Posterior vena cava (tissue), 2 donors: ENCODE measurements at places on chromosomes 12 and 14. TPM values are rescaled to one million over a fixed set of nuclear protein-coding genes. Genes with fewer than 3 reads are reported as not detected.

Gene VRTN
- total RNA-seq: not detected

Gene ABCC9
- 75.4 TPM for total RNA-seq

Gene ITGA7
- total RNA-seq: 497 TPM

Gene MSI1
- 1.0 TPM for total RNA-seq

Gene SERPINA10
- not detected for total RNA-seq

Gene GPR65
- total RNA-seq: 2.0 TPM

Gene PTHLH
- total RNA-seq: 1.8 TPM

DNA sequence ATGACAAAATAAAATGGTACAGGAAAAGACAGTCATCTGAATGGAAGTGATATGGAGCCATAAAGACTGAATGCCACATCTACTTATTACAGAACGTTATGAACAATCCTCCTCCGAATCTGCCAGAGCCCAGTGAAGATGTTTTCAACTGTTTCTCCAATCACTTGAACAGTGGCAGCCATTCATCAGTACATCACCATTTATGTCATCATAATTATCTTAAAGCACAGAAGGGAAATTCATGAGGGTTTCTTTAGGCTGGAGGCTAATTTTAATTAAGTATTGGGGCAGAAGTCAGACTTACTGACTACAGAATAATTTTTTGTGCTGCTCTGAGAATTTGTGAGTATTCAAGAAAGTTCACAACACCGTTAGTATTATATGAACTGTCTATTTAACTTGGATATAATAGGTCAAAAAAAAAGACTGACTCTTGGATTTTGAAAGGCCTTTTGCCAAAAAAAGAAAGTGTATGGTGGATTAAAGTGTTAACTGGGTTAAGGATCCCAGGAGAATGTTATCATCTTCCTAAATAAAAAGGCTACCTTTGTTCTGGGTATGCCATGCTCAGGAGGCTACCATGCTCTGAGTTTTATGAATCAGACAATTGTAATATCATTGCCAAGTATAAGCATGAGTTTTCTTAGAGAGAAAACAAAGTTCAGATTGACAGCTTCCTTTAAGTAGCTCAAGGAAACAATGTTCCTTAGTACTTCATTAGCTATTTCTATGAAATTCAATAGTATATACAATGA is 40.1 kb downstream of the PDZRN4 start:
- no peak for DNase-seq

GRCh38 chr14:54261283-54261682 is 135.5 kb upstream of the CDKN3 start:
- DNase-seq: no peak

DNA sequence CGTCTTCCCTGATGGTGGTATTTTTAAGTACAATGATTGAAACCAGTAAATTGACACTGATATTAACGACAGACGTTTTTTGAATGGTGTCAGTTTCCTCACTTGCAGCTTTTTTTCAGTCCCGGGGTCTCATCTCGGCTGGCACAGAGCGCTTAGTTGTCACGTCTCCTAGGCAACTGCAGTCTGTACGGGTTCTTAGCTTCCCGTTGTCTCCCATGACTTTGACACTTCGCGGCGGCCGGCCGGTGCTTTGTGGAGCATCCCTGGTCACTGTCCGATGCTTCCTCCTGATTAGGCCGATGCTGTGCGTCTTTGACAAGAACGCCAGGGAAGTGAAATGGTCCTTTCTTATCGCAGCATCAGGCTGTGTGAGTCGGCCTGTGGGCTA is 67.4 kb downstream of the ADGRD1 start:
- DNase-seq: no peak

GRCh38 chr12:131035245-131035681 is 81.6 kb downstream of the ADGRD1 start:
- DNase-seq: no peak

GRCh38 chr12:41605545-41606305 is 417.6 kb downstream of the PDZRN4 start:
- no peak for DNase-seq

DNA sequence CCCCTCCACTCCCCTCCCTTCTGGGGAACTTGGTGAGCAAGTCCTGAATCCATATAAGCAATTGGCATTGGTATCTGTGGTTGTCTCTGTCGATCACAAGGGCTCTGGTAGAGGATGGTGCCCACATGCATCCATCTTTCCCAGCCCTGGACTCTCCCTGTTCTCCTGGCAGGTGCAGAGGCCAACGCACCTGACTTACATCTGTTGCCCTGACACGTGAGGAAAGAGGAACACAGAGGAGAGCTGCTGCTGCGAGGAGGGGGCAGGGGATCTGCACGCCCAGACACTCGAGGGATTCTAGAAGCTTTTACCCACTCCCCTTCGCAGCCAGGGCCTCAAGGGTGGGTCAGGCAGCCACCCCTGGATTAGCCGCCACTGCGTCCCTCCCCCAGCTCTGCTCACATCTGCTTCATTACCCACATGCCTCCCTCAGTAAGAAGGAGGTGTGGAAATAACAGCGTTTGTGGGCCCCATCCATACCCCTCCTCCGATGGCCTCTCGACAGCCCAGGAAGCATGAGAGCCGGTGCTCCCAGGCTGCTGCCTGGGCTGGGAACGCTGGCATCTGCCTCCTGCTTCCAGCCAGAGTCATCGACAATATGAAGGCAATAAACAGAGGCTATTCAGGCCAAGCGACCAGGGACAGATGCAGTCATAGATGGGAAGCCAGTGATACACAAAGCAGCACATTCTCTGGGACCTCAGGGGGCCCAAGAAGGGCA is 56.5 kb downstream of the KDM2B start:
- no peak for DNase-seq

- DNase-seq: no peak
Observed at GRCh38 chr12:76916170-76916540, 37.3 kb upstream of the CSRP2 start.

DNA sequence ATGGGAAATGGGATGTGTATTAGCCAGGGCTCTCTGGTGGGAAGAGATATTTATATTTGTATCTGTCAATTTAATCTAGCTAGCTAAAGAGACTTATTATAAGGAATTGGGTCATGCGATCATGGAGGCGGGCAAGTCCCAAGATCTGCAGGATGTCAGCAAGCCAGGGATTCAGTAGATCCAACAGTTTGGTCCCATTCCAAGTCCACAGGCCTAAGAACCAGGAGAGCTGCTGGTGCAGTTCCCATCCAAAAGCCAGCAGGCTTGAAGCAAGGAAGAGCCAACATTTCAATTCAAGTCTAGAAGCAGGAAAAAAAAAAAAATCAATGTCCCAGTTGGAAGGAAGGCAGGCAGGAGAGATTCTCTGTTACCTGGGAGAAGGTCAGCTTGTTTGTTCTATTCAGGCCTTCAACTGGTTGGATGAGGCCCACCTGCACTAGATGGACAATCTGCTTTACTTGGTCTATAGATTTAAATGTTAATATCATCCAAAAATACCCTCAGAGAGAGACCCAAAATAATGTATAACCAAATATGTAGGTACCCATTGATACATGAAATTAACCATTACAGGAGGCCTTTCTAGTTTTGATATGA is 60.7 kb upstream of the BCAT1 start:
- DNase-seq: no peak
